Activated naive CD8-positive, alpha-beta T cell treated with anti-CD3 and anti-CD28 coated beads for 36 hours (primary cell): ENCODE measurements at places on chromosomes 12 and 14. TPM values are rescaled to one million over a fixed set of nuclear protein-coding genes. Genes with fewer than 3 reads are reported as not detected.
A peak's percentile ranks its signal among the peaks of the same experiment; 100 is the strongest.

Gene ALG10B
- 10.9 TPM for total RNA-seq

Gene AVPR1A
- not detected for total RNA-seq

Gene KRT77
- not detected for total RNA-seq

- DNase-seq = no peak
- no peaks in the 10 kb centered on the region for H3K27me3 ChIP-seq
- H3K4me1 ChIP-seq = no peaks in the 10 kb centered on the region
- no peaks in the 10 kb centered on the region for H3K36me3 ChIP-seq
- H3K27ac ChIP-seq = no peak overlapping the region
Measured at GRCh38 chr12:26001530-26001929, 43.0 kb downstream of the RASSF8 start.

DNA sequence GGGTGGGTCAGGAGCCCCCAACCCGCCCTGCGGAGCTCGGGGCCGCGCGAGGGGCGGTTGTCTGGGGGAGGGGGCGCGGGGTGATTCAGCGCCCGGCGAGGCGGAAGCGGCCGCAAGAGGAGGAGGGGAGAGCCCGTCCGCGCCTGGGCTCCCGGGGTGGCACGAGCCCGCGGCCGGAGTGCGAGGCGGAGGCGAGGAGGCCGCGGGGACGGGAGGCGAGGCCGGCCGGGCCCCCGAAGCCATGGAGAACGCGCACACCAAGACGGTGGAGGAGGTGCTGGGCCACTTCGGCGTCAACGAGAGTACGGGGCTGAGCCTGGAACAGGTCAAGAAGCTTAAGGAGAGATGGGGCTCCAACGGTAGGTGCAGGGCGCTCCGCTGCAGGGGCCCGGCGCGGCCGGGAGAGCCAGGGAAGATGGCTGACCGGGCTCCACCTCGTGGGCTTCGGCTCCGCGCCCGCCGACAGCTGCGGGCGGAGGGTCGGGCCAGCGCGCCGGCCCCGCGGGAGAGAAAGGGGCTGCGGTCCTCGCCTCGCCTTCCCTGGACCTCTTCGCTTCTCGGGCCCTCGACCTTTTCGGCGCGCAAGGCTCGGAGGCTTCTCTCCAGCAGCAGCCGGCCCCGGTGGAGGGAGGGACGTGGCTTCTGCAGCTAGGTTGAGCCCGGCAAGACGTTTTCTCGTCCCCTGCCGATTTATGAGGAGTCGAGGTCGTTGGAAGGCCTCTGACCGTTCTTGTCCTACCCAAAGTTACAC lies 677 bp downstream of the ATP2A2 start:
- DNase-seq = peak; percentile 61
- H3K36me3 ChIP-seq = peaks cover 40% of the 10 kb centered on the region

GRCh38 chr12:53160000-53160399 lies 20.5 kb upstream of the ZNF740 start:
- no peak for DNase-seq
- H3K36me3 ChIP-seq = peaks cover 2% of the 10 kb centered on the region
- no peak overlapping the region for H3K4me3 ChIP-seq
- no peak overlapping the region for H3K27ac ChIP-seq
- peaks cover 6% of the 10 kb centered on the region for H3K4me1 ChIP-seq

GRCh38 chr12:67592228-67593011 lies 56.1 kb upstream of the DYRK2 start:
- H3K4me1 ChIP-seq = peaks cover 38% of the 10 kb centered on the region
- DNase-seq = no peak
- H3K27ac ChIP-seq = peak overlapping the region; percentile 47
- peak overlapping the region; percentile 49 for H3K4me3 ChIP-seq
- peaks cover 4% of the 10 kb centered on the region for H3K36me3 ChIP-seq

- H3K27me3 ChIP-seq = no peaks in the 10 kb centered on the region
- peak overlapping the region; percentile 48 for H3K4me3 ChIP-seq
- peaks cover 73% of the 10 kb centered on the region for H3K4me1 ChIP-seq
- peak overlapping the region; percentile 88 for H3K27ac ChIP-seq
Measured at GRCh38 chr12:111444314-111444924, 38.7 kb downstream of the SH2B3 start.

- no peaks in the 10 kb centered on the region for H3K27me3 ChIP-seq
- no peaks in the 10 kb centered on the region for H3K4me1 ChIP-seq
- H3K4me3 ChIP-seq = no peak overlapping the region
- no peaks in the 10 kb centered on the region for H3K36me3 ChIP-seq
Measured at GRCh38 chr12:8867009-8867408, 44.6 kb downstream of the A2ML1 start.
